ENCODE measurements at places on chromosomes 13 and 19.

GRCh38 chr13:46171217-46171616, 10.8 kb downstream of the LCP1 start:
- H3K36me3 ChIP-seq: peaks cover 79% of the 10 kb centered on the region
- H3K4me1 ChIP-seq: peaks cover 96% of the 10 kb centered on the region
- H3K4me3 ChIP-seq: peak overlapping the region; percentile 74
- peak overlapping the region; percentile 87 for H3K27ac ChIP-seq

GRCh38 chr19:29538146-29538545, 12.4 kb downstream of the VSTM2B start:
- no peak for DNase-seq
- no peak overlapping the region for H3K27ac ChIP-seq
- no peak overlapping the region for H3K4me3 ChIP-seq
- H3K4me1 ChIP-seq: no peaks in the 10 kb centered on the region
- peaks cover 19% of the 10 kb centered on the region for H3K27me3 ChIP-seq

- no peaks in the 10 kb centered on the region for H3K36me3 ChIP-seq
- no peak overlapping the region for H3K4me3 ChIP-seq
- DNase-seq: no peak
- no peak overlapping the region for H3K27ac ChIP-seq
Observed at GRCh38 chr19:16258440-16258903, 60.8 kb downstream of the AP1M1 start.

- peaks cover 1% of the 10 kb centered on the region for H3K36me3 ChIP-seq
- H3K4me3 ChIP-seq: no peak overlapping the region
- no peak overlapping the region for H3K27ac ChIP-seq
- H3K4me1 ChIP-seq: peaks cover 26% of the 10 kb centered on the region
- peaks cover 31% of the 10 kb centered on the region for H3K27me3 ChIP-seq
Observed at GRCh38 chr13:110337247-110337646, 30.2 kb downstream of the COL4A2 start.

DNA sequence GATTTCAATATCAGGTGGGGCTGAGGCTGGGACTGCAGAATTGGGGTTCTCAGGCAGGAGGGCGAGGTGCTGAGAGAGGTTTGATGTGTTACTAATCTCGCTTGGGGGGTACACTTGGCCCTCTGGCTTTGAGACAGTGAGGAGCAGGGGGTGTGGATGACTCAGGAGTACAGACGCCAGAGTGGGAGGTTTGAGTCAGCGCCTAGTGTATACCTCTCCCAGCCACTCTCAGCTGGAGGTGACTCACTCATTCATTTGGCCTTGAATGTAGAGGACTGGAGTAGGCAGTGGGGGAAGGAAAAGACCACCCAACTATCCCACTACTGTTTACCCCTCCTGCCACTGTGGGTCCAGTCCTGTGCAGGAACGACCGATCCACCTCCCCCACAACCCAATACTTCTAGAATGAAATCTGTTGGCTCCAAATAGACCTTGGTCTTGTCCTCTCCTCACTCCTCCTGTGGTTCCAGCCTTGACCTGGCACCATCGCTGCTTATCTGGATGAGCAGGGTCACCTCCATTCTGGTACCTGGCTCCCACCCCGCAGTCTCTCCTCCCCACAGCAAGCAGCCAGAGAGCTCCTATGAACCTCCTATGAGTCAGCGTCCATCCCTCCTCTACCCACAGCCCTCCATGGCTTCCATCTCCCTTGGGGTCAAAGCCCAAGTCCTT, 20.1 kb upstream of the ZNRF4 start:
- H3K27me3 ChIP-seq: peaks cover 55% of the 10 kb centered on the region
- H3K4me1 ChIP-seq: peaks cover 18% of the 10 kb centered on the region
- no peak overlapping the region for H3K27ac ChIP-seq
- no peaks in the 10 kb centered on the region for H3K36me3 ChIP-seq

DNA sequence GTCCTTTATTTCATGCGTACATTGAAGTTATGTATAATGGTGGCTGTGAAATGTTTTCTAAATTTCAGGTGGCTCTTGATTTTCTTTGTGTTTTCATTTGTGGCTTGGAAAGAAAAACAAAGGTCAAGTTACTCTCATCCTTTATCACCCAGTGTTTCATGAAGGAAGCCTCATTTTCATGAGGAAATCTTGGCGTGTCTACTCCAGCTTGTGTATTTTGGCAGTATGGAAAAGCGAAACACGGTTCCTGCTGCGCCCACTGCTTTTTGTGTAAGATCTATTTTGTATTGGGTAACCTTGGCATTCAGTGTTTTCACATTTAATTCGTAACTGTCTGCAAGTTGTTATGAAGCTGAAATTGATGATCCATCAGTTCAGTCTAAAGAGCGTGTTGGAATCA, 147.0 kb upstream of the RNF113B start:
- H3K27me3 ChIP-seq: no peaks in the 10 kb centered on the region
- H3K4me1 ChIP-seq: no peaks in the 10 kb centered on the region
- H3K36me3 ChIP-seq: no peaks in the 10 kb centered on the region
- no peak overlapping the region for H3K4me3 ChIP-seq

GRCh38 chr19:17097593-17098126, 22.1 kb downstream of the MYO9B start:
- no peaks in the 10 kb centered on the region for H3K27me3 ChIP-seq
- peaks cover 19% of the 10 kb centered on the region for H3K36me3 ChIP-seq
- H3K4me1 ChIP-seq: peaks cover 12% of the 10 kb centered on the region
- no peak overlapping the region for H3K4me3 ChIP-seq
- DNase-seq: no peak

DNA sequence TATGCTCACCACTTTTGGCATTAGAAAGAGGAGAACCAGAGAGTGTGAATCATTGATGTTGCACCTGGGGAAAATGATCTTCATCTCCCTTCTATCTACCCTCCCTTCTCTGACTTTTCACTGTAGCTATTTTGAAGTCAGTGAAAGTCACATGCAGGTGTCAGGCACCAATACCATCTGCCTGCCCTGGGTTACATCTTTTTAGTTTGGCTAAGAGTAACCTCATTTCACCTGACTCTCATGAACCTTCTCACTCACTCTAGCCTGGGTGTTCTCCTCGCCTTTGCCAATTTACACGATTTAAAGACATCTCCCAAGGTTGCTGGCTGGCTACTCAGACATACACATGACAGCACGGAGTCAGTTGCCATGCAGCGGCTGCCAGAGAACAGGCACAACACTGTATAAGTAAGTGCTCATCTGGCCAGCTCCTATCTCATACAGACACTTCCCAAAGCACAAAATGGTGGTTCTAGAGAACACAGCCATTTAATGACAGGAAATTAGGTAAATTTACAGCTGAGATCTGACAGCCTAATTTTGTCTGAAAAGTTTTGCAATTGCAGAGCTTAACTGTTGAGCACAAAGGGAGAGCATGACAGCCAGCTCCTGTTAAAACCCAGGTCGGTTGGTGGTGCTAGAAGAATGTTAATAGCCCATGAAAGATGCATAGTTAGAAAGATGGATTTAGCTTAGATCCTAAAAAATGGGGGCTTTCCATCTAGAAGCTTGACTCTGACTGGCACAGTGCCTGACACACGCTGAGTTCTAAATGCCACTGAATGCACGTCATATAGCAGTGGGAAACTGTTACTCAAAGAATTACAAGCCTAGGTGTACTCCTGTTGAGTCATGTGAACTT, 32.5 kb downstream of the LCP1 start:
- no peaks in the 10 kb centered on the region for H3K27me3 ChIP-seq
- DNase-seq: no peak
- peak overlapping the region; percentile 79 for H3K27ac ChIP-seq
- peaks cover 51% of the 10 kb centered on the region for H3K4me1 ChIP-seq
- peaks cover 74% of the 10 kb centered on the region for H3K36me3 ChIP-seq
- H3K4me3 ChIP-seq: no peak overlapping the region

- peaks cover 18% of the 10 kb centered on the region for H3K4me1 ChIP-seq
- peaks cover 7% of the 10 kb centered on the region for H3K27me3 ChIP-seq
- no peaks in the 10 kb centered on the region for H3K36me3 ChIP-seq
- no peak for DNase-seq
Observed at GRCh38 chr13:50309318-50309717, 294.1 kb downstream of the KCNRG start.

DNA sequence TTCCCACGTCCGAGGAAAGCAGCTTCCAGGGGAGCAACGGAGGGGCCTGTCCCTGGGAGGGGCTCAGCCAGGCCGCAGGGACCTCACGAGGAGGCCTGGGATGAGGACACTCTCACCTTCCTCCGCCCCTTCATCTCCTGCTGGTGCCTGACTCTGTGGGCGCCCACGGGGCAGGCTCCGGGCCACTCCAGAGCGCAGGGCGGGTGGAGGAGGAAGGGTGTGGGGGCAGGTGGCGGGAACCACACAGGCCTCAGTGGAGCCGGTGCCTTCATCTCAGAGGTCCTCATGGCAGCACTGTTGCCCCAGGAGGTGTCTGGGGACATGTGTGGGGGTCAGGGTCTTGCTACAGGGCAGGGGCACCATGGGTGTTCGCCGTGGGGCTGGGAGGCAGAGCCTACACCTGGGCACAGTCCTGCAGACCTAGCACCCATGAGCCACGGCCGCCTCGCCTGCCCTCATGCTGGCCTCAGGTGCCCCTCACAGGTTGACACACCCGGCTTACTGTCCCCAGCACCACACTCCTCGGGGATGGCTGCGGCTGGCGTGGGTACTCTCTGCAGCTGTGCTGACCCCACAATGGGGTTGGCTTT, 10.1 kb upstream of the TMEM255B start:
- H3K4me3 ChIP-seq: no peak overlapping the region
- H3K27me3 ChIP-seq: peaks cover 3% of the 10 kb centered on the region
- no peaks in the 10 kb centered on the region for H3K36me3 ChIP-seq
- DNase-seq: no peak

DNA sequence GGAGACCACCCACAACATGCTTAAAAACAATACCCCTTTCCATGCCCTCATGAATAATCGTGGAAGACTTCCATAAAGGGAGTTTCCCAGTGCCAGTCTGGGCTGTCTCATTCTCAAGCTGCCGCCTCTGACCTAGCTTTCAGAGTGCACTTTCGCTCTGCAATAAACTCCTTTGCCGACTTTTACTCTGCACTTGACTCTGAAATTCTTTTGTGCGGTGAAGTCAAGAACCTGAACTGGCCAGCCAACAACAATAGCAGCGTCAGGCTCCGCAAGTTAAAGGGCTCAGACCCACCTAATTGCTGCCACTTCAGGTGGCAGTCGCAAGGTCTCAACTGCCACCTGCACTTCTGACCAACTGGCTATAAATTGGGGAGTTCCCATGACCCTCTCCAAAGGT, 10.3 kb upstream of the LEUTX start:
- no peaks in the 10 kb centered on the region for H3K36me3 ChIP-seq
- peaks cover 3% of the 10 kb centered on the region for H3K4me1 ChIP-seq
- H3K27ac ChIP-seq: no peak overlapping the region
- H3K27me3 ChIP-seq: peaks cover 30% of the 10 kb centered on the region
- H3K4me3 ChIP-seq: no peak overlapping the region

GRCh38 chr13:65330287-65330686, 1899.8 kb downstream of the PCDH9 start:
- H3K27ac ChIP-seq: no peak overlapping the region
- no peaks in the 10 kb centered on the region for H3K4me1 ChIP-seq
- H3K36me3 ChIP-seq: no peaks in the 10 kb centered on the region
- no peak overlapping the region for H3K4me3 ChIP-seq
- DNase-seq: no peak

DNA sequence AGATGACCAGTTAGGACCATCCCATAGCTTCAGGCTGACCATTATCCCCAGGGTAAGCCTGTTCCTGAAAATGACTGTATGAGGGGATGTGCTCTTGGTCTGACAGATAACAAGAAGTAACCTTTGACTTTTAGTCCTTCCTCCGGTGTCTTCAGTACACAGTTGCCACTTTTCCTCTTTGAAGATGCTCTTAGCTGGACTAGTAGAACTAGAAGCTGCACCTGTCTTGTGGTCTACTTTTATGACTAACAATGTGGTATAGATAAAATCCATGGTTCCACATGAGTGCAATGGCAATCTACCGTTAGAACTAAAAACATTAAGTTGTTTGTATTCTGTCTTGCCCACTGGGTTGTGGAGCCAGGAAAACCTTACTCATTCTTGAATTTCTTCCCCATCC, 5.9 kb upstream of the RUBCNL start:
- H3K27ac ChIP-seq: no peak overlapping the region
- DNase-seq: no peak
- no peaks in the 10 kb centered on the region for H3K36me3 ChIP-seq
- no peaks in the 10 kb centered on the region for H3K27me3 ChIP-seq
- peaks cover 20% of the 10 kb centered on the region for H3K4me1 ChIP-seq

GRCh38 chr19:34932494-34932893, 5.8 kb downstream of the ZNF30 start:
- H3K4me3 ChIP-seq: no peak overlapping the region
- peaks cover 57% of the 10 kb centered on the region for H3K36me3 ChIP-seq
- DNase-seq: no peak
- H3K27me3 ChIP-seq: no peaks in the 10 kb centered on the region
- peaks cover 13% of the 10 kb centered on the region for H3K4me1 ChIP-seq
- H3K27ac ChIP-seq: no peak overlapping the region

DNA sequence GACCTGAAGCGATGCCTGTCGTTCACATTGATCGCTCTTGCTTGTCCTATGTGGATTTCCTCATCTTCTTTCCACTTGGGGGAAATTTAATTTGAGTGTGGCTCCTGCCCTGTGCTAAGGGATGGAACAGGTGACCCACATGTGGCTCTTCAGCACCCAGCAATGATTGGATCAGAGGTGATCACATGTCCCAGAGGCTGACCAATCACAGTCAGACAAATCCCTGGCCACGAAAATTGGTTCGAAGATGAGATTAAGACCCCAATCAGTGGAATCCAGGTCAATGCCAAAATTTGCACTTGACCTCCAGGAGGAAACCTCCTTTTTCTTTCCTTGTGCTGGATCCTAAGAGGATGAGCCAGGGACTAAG, 23.7 kb downstream of the AMER2 start:
- no peaks in the 10 kb centered on the region for H3K36me3 ChIP-seq
- DNase-seq: no peak
- peaks cover 29% of the 10 kb centered on the region for H3K27me3 ChIP-seq
- no peak overlapping the region for H3K4me3 ChIP-seq

GRCh38 chr13:106680796-106681472, 113.0 kb upstream of the ARGLU1 start:
- H3K27ac ChIP-seq: no peak overlapping the region
- no peak overlapping the region for H3K4me3 ChIP-seq
- no peaks in the 10 kb centered on the region for H3K36me3 ChIP-seq
- DNase-seq: no peak
- H3K4me1 ChIP-seq: no peaks in the 10 kb centered on the region

DNA sequence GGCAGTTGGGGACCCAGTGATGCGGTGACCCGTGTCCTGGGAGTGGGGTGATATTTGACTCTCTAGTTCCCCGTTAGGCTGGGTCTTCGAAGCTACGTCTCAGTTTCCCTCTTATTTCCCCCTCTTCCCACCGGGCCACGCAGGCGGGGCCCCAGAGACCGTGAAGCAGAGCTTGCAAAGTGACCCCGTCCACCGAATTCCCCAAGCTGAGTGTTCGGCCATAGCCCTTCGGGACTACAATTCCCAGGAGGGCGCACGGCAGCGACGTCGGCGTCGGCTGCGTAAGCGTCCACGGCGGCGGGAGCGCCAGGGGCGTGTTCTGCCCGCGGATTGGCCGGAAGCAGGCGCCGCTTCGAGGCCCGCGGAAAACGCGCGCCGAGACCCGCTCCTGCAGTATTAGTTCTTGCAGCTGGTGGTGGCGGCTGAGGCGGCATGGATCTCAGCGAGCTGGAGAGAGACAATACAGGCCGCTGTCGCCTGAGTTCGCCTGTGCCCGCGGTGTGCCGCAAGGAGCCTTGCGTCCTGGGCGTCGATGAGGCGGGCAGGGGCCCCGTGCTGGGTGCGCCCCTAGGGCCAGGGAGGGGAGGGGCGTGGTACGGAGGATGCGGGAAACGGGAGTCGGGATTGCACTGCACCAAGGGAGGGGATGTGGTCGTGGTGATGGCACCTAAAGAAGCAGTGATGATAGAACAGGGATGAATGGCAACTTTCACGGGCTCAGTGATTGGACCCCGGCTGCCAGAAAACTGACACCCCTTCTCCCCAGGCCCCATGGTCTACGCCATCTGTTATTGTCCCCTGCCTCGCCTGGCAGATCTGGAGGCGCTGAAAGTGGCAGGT, at the start of gene RNASEH2A:
Gene RNASEH2A, plus strand, starts transcription at position 343 of the 840 bp plus-strand sequence. Its CDS starts 90 bp downstream, at position 433.
- H3K4me3 ChIP-seq: peak within 1 kb of the TSS; percentile 94
- H3K4me1 ChIP-seq: peaks cover 11% of the 10 kb centered on the region
- H3K27ac ChIP-seq: peak within 1 kb of the TSS; percentile 87
- DNase-seq: peak; percentile 92
- no peaks in the 10 kb centered on the region for H3K27me3 ChIP-seq

Measured in activated naive CD8-positive, alpha-beta T cell treated with anti-CD3 and anti-CD28 coated beads for 36 hours (primary cell).